ENCODE measurements at places on chromosomes 11 and 22.
A peak's percentile ranks its signal among the peaks of the same experiment; 100 is the strongest.

- DNase-seq, result no peak
Observed at GRCh38 chr22:32587449-32587848, 112.8 kb downstream of the FBXO7 start.

DNA sequence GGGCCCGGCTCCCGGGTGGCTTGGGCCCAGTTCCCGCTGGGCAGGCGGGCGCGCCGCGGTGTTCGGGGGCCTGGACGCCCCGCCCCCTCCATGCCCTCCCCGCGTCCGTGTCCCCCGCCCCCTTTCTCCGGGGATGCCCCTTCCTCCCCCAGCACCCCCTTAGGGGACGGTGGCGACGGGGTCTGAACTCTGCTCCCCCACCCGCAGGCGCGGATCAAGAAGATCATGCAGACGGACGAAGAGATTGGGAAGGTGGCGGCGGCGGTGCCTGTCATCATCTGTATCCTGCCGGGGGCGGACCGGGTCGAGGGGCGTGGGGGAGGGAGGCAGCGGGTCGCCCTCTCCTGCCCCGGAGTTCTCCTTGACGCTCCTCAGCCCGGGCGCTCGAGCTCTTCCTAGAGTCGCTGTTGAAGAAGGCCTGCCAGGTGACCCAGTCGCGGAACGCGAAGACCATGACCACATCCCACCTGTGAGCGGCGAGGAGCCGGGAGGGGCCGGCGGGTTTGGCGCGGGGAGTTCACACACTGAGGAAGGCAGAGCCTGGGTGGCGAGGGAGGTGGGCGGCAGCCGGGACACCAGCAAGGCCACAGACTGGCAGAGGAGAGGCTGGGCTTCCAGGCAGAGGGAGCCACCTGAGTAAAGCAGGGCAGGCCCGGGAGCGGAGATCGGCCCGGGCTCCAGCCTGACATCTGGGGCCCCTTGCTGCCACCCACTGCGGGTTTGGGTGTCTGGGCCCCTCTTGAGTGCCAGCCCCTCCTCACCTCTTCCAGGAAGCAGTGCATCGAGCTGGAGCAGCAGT, 546 bp downstream of the DRAP1 start:
- peak; percentile 56 for DNase-seq

DNA sequence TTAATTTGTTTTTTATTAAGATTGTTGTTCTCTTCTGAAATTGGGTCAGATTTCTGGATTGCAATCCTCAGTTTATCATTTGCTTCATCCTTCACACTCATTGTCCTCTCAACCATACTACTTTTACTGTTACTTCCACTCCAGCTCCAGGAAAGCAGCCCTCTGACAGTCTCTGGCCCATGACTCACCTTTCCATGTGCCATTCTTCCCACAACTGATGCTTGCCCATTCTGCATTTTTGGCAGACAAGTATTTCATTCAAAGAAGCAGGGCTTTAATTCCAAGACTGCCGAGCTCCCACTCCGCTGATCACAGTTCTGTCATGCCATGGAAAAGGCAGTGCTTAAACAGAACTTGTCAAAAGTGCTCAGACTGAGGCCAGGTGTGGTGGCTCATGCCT, 139.2 kb downstream of the WNT11 start:
- no peak for DNase-seq

DNA sequence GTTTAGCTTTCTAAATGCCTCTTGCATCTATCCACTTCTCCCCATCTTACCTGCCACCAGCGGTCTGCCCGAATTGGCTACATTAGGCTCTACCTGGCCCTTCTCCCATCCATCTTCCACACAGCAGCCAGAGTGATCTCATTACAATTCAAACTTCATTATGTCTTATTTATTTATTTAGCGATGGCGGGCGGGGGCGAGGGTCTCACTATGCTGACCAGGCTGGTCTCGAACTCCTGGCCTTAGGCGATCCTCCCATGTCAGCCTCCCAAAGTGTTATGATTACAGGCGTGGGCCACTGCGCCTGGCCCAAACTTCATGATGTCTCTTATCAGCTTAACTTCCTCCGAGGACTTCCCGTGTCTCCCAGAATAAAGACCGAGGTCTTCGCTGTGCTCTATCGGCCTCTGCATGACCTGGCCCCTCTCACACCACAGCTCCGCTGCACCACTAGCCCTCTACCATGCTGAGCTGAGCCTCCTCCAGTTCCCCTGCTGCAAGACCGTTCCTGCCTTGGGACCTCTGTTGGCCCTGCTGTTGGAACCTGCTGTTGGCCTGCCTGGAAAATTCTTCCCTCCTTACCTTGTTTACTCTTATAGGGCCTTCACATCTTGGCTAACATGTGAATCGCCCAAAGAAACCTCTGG, 870 bp upstream of the CTTN start:
- DNase-seq, result no peak

DNA sequence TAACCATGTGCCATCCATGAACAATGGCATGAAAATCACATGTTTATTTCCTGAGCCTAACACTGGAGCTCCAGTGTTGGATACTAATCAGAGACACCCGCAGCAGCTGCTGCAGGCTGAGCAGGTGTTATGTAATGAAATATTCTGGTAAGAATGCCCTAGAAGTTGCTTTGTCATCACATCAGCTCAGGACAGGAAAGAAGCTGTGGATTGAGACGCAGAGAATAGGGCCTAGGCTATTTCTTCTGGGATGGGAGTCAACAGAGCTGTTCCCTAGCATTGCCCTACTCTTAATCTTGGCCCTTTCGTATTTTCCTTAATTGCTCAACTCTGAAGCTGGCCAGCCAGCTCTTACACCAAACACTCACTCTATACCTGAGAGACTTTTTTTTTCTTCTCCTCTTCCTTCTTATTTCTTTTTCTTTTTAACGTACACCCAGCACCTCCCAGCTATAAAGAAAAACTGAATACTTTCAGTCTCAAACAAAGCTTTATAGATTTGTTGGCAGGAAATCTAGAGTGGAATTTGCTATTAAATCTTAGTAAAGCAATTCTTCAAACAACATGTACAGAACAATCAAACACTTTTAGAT, 31.9 kb downstream of the RASSF10 start:
- DNase-seq, result no peak

- no peak for DNase-seq
Observed at GRCh38 chr11:120633616-120634393, 122.3 kb downstream of the GRIK4 start.

DNA sequence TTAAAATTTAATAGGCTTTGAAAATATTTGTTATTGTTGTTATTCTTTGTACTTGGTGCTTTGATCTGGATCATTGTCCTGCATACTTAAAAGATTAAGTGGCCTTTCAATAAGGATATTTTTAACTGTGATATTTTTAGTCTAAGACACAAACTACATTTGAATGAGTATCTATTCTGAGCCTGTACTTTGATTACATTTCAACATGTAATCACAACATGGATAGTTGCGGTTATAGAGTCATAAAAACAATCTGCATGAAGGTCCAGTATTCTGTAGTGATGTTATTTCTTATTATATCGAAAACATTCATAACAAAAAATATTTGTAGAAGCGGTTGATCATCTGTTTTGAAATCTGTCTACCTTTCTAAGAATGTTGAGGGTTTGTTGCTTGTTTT, 58.6 kb downstream of the HIPK3 start:
- no peak for DNase-seq

DNA sequence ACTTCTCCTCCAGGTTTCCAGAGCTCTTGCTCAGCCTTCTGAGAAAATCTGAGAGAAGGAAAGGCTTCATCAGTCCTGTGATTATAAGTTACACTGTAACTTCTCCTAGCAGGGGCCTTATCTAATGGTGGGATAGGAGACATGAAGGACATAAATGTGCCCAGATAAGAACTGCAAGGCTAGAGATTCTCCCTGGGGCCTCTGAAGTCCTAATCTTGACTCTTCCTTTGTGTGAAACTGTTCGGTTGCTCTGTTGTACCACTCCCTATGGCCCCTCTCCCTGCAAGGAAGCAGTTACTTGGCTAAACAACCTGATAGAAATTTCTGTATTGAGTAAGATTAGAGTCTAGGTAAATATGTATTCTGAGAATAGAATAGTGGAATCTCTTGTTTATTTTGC, 780.9 kb downstream of the ETS1 start:
- DNase-seq, result no peak
